Head of caudate nucleus (tissue), 42 donors: ENCODE measurements at places on chromosomes 3 and 15.

DNA sequence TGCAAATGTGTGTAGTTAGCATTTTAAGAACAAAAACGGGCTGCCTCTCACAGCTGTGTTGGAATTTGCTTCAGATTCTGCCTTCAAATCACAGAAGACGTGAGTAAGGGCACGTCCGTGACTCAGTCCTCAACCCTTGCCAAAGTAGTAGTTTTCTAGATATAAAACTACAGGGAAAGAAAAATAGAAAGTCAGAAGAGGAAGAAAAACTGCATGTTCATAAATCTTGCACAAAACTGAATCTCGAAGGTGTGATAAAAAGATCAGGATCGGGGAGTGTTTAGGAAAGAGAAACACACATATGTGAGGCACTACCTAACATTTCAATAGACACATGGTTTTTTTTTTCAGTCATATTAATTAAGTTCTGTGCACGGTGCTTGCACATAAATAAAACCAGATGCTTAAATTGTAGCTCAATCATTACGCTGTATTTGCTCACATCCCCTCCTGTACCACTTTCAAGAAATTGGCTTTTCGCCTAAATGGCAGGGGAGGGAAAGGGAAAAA, 71.7 kb downstream of the P3H2 start:
- DNase-seq, result no peak

DNA sequence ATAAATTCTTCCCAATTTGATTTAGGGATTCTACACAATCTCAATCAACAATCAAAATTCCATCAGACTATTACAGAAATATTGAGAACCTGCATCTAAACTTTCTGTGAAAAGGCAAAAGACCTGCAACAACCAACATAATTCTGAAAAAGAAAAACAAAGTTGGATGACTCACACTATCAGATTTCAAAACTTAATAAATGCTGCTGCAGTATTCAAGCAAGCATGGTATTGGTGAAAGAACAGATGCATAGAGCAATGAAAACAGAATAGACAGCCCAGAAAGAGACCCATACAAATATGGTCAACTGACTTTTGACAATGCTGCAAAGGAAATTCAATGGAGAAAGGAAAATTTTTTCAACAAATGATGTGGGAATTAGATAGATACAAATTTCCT, 477.1 kb upstream of the NR2F2 start:
- no peak for DNase-seq

DNA sequence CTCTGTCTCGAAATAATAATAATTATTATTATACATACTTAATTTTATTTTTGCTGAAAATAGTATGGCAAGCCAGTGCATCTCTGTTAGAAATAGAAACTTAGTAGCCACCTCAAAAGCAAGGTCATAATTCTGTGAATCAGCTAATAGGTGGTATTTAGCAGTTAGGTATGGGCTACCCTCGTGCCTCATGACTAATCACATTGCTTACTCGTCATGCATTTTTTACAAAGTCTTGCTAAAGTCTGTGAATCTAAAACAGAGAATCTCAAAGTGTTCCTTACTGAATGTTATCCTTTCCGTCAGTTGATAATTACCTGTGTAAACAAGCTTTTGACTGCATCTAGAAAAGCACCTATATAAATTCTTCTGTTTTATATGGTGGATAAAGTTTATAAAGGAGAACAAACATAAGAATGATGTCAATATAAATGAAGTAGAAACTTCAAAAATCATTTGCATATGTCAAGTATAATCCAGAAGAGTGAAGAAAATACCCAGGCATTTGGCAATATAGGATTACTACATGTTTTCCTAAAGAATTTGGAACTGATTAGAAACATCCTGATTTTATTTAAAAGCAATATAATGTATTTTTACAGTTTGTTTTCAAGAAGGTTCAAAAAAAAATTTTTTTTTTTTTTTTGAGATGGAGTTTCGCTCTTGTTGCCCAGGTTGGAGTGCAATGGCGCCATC, 6.2 kb downstream of the PPARG start:
- no peak for DNase-seq

GRCh38 chr3:73453666-73454065, 171.1 kb downstream of the PDZRN3 start:
- no peak for DNase-seq

DNA sequence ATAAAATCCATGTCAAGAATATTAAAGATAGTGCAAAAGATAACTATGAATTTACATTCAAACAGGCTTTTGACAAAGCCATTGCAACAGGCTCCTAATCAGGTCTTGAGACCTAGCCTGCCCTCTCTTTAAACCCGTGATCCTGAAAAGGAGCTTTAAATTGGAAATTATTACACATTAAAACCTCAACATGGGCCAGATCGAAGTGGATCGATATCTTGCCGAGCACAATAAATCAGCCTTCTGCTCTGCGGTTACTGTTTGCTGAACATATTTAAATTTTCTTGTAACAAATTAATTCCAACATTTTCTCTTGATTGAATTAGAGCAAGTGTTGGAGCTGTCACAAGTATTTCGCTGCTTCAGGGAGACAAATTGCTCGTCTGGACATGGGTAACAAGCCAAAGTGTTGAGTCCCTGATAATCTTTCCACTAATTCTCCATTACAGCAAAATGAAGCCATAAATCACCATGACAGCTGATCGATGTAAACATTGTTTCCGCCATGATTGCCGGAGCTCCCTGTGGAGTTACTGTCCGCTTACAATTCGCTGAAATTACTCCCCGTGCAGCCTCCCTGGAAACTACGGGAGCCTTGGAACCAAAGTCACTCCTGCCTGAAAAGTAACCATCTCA, 47.6 kb downstream of the SHOX2 start:
- DNase-seq, result no peak

- no peak for DNase-seq
These were observed 147.9 kb upstream of the ABI3BP start for GRCh38 chr3:101141135-101141534.
